ENCODE measurements at places on chromosomes 5 and 9.
A peak's percentile ranks its signal among the peaks of the same experiment; 100 is the strongest.

DNA sequence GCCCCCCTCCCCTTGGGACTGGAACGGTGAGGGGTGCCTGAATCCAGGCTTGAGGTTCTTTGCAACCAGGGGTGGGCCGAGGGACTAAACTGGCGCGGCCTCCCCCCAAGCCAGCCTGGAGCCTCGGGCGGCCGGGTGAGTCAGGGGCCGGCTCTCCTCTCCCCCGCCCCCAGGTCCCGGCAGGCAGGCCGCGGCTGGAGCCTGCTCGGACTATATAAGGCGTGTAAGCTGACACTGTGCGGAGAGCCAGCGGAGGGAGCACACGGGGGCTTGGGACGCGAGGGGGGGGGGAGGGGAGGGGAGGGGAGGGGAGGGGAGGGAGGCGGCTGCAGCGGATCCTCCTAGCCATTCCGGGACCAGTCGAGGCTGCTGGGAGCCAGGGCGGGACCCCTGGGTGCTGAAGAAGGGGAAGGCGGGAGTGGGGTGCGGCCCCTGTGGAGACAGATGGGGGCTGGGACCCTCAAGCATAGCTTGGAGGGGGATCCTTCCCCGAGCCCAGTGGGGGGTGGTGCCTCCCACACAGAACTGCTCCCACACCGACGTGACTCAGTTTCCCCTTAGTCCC, 595 bp downstream of the PDLIM7 start:
- peak; percentile 76 for DNase-seq

DNA sequence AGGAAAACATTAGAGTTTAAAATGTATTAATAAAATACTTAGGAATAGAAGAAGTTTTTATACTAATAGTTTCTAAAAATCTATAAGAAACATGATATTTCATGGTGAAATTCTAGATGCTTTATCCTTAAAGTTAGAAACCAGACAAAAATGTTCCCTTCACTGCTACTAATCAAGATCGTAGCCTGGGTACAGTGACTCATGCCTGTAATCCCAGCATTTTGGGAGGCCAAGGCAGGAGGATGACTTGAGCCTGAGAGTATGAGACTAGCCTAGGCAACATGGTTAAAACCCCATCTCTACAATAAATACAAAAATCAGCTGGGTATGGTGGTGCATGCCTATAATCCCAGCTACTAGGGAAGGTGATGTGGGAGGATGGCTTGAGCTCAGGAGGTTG, 30.4 kb upstream of the KLF9 start:
- DNase-seq: no peak

- no peak for DNase-seq
These were observed 417.5 kb downstream of the EFNA5 start for GRCh38 chr5:107253246-107253645.

DNA sequence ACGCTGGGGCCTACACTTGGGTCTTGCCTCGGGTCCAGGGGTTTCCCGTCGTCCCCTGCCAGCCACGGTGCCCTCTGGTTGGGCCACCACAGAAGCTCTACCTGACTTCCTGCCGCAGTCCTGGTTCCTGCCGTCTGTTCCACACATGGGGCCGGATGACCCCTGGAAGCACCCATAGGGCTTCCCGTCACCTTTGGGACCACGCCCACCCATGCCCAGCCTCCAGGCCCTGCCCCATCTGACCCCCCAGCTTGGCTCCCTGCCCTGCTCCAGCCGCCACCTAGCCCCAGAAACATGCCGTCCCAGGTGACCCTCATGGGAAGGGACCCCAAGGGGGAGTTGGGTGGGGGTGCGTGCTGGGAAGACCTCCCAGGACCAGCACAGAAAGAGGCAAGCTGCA, 13.7 kb downstream of the MRPL36 start:
- DNase-seq: no peak

- no peak for DNase-seq
These were observed 348.8 kb upstream of the TNC start for GRCh38 chr9:115466756-115467155.

GRCh38 chr9:8835291-8835690, 1035.7 kb upstream of the DMAC1 start:
- no peak for DNase-seq

- no peak for DNase-seq
These were observed 403.9 kb downstream of the ZSWIM6 start for GRCh38 chr5:61735995-61736394.

DNA sequence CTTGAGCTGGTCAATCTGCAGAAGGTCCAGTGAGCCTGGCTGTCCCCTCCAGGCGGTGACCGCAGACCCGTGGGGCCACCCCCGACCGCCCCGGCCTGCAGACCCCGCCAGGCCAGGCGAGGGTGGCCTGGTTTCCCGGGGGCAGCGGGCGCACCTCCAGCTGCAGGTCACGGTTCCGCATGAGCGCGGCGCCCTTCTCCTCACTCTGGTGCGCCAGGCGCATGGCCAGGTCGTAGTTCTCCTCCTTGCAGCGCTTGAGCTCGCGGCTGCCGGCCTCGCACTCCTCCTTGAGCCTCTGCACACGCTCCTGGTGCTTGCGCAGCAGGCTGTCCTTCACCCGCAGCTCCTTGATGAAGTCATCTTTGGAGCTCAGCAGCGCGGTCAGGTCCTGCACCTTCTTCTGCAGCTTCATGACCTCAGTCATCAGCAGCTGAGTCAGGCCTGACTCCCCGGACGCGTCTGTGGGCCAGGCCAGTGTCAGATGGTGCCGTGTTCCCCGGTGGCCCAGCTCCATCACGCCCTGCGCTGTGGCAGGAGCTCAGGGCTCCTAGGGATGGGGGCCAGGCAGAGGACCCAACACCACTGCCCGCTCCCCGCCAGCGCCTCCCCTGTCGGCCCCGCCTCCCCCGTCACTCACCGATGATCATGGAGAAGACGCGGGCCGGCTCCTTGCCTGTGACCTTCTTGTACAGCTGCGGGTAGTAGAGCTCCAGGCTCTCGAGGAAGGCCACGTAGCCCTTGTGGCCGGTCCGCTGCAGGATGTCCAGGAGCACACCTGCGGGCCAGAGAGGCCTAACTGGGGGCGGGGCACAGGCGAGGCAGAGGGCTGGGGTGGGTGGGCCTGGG, 2.6 kb downstream of the CARD9 start:
- no peak for DNase-seq

Measured in CD14-positive monocyte (primary cell).